ENCODE measurements at places on chromosomes 1 and 21.

DNA sequence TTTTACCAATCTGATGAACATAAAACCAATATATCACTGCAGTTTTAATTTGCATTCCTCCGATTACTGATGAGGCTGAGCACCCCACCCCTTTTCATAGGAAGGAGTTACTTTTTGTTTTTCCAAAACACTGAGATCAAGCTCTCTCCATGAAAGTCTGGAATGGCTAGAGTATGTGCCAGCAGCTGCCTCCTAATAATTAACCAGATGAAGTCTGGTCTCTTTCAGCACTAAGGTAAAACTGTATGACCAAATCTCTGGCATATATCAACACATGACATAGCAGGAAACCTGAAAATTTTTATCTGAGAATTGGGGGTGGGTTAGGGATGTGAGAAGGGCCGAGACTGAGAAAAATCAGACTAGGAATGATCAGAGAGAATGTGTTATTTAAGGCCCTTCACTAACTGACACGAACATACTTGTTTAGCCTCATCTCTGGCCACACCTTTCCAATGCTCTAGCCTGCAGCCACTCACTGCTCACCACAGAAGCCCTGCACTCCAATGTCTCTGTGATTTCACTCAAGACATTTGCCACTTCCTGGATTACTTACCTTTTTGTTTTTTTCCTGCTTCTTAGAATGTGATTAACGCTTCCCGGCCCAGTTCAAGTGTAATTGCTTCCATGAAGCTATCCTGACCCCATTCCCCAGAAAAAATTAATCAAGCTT is 34.7 kb downstream of the WASF2 start:
- DNase-seq, result peak; percentile 49

GRCh38 chr21:45556645-45557615 is 14.7 kb upstream of the SLC19A1 start:
- no peak for DNase-seq

DNA sequence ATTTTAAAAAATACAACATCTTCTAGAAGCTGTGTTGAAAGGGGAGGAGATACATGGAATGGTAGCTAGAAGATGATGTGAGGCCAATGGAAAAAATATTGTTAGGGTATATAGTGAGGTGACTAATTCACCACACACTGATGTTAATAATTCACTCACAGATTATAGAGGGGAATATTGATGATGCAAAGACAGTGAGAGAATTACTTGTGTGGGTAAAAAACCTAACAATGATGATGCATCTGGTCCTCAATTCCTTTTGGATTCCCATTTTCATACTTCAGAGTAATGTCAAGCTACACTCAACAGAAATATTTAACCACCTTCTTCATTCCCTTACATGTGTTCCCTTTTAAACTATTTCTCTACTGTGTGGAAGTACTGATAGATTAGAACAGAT is 169.5 kb upstream of the DPYD start:
- DNase-seq, result no peak

- DNase-seq, result no peak
These were observed 171.0 kb downstream of the VAV3 start for GRCh38 chr1:107793896-107794453.

DNA sequence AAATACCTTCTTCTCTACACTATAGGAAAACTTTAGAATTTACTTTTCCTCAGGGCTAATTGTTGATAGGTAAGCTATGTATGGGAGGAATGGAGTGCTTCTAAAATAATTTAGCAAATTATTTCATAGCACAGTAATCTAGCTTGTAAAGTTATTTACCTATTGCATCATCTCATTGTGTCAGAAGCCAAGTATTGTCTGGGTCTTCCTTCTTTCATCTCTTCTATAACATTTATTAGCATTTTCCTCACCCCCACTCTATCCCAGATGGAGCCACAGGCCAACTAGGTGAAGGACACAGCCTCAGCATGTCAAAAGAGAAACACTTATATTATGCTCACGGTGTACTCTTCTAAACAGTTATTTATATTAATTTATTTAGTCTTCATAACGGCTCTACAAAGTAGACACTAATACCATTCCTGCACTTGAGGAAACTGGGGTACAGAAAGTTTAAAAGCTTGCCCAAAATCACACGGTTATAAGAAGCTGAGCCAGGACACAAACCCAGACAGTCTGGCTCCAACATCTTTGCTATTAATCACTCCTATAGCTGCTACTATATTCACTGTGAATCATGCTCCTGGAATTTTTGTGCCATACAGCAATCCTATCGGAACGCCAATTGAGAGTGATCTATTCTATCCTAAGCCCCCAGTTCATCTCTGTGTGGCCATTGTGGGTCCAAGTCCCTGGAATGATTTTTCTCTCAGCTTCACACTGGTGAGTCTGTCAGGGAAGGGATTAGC is 43.1 kb downstream of the OR10J5 start:
- no peak for DNase-seq

- DNase-seq, result no peak
These were observed 21.1 kb downstream of the SLC25A24 start for GRCh38 chr1:108179018-108179417.

- DNase-seq, result no peak
These were observed 53.0 kb upstream of the CPLANE2 start for GRCh38 chr1:16289959-16290358.

GRCh38 chr1:109610609-109611307 is 8.7 kb downstream of the GNAT2 start:
- no peak for DNase-seq
